ENCODE measurements at places on chromosomes 1 and 21. TPM values are rescaled to one million over a fixed set of nuclear protein-coding genes. Genes with fewer than 3 reads are reported as not detected.

CELA3B gene
- total RNA-seq = 47.7 TPM

GBP3 gene
- total RNA-seq = 9.3 TPM

SYT14 gene
- total RNA-seq = 1.9 TPM

- DNase-seq = no peak
Observed at GRCh38 chr1:245692318-245692717, 537.5 kb downstream of the KIF26B start.

DNA sequence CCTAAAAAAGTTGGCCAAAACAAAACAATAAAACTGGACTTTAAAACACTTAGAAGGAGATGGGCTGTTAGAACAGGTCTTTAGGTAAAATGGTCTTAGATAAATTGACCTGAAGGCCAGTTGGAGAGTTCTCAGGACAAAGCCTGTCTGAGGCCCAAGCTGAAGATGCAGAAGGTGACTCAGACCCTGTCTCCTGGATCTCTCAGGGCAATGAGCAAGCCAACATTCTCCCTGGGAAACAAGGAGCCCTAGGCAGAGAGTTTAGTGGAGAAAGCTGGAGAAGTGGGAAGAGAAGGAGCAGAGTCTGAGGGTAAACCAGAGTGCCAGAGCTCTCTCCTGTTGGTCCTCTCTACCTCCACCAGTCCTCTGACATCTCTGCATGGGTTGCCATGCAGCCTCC lies 70.1 kb downstream of the FCRL5 start:
- DNase-seq = no peak

GRCh38 chr1:95512925-95513324 lies 278.9 kb downstream of the RWDD3 start:
- DNase-seq = no peak

DNA sequence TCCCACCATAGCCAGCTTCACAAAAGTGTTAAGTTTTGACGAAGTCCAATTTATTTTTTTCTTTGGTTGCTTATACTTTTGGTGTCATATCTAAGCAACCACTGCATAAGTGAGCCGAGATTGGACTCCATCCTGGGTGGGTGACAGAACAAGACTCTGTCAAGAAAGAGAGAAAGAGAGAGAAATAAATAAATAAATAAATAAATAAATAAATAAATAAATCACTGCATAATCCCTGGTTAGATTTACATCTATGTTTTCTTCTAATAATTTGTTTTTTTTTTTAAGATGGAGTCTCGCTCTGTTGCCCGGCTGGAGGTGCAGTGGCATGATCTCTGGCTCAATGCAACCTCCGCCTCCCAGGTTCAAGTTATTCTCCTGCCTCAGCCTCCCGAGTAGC lies 18.3 kb upstream of the ZFYVE9 start:
- no peak for DNase-seq

GRCh38 chr21:35226968-35227744 lies 178.1 kb upstream of the RUNX1 start:
- DNase-seq = no peak

- DNase-seq = no peak
Observed at GRCh38 chr1:204544321-204544720, 28.1 kb downstream of the MDM4 start.

DNA sequence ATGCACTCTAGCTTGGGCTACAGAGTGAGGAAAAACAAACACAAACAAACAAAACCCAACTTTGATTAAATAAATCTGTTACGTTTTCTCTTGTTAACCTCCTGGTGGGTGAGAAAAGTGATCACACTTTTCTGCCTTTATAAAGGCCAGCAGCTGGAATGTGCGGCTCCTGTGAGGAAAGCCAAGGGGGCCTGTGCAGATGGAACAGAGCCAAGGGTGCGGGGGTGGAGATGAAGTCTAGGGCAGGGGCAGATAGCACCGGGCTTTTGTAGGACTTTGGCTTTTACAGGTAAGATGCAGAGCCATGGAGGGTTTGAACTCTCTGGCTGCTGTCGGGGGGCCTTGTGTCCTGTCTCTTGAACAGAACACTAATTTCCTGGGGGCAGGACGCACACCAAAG lies 40.7 kb upstream of the GPR37L1 start:
- no peak for DNase-seq

GRCh38 chr1:224523676-224524075 lies 89.1 kb upstream of the WDR26 start:
- no peak for DNase-seq
